ENCODE measurements at places on chromosomes 3 and 15. TPM values are rescaled to one million over a fixed set of nuclear protein-coding genes. Genes with fewer than 3 reads are reported as not detected.

Gene SKOR1
- total RNA-seq: not detected

Gene SUMF1
- 19.5 TPM for total RNA-seq

Gene CHRD
- total RNA-seq: 0.21 TPM

Gene MESP2
- 0.50 TPM for total RNA-seq

Gene UACA
- 42.1 TPM for total RNA-seq

Gene SMAD6
- total RNA-seq: 32.9 TPM
